ENCODE measurements at places on chromosomes 11 and 22. TPM values are rescaled to one million over a fixed set of nuclear protein-coding genes. Genes with fewer than 3 reads are reported as not detected.

The C1QTNF5 gene
- 0.07 TPM for total RNA-seq

The TMA7B gene
- not detected for total RNA-seq

The XKR3 gene
- total RNA-seq: not detected

The FGF19 gene
- total RNA-seq: not detected

The CCDC157 gene
- total RNA-seq: 2.9 TPM

The NXPE1 gene
- not detected for total RNA-seq

The CPT1A gene
- 9.2 TPM for total RNA-seq

The SLC5A1 gene
- total RNA-seq: 0.21 TPM

The CNTF gene
- 0.23 TPM for total RNA-seq

The SLC22A6 gene
- not detected for total RNA-seq

The OR4D5 gene
- not detected for total RNA-seq

The CYB5R2 gene
- 15.2 TPM for total RNA-seq

The PLA2G6 gene
- total RNA-seq: 6.3 TPM

Measured in airway epithelial cell (primary cell).